Chondrocyte (in vitro differentiated cells): ENCODE measurements at places on chromosomes 1 and 21. TPM values are rescaled to one million over a fixed set of nuclear protein-coding genes. Genes with fewer than 3 reads are reported as not detected.
A peak's percentile ranks its signal among the peaks of the same experiment; 100 is the strongest.

Gene RPE65
- not detected in 3 replicates for total RNA-seq

GRCh38 chr21:21148514-21148913 lies 150.3 kb downstream of the NCAM2 start:
- DNase-seq = no peak

- no peak for DNase-seq
These were observed 1.2 kb upstream of the XPR1 start for GRCh38 chr1:180630408-180631193.

GRCh38 chr1:248918131-248918530 lies 12.1 kb downstream of the PGBD2 start:
- no peak for DNase-seq

Gene PLPPR4
- total RNA-seq = 0.77 to 1.5 TPM (median 0.92 TPM) in 3 replicates

Gene OR2L3
- total RNA-seq = not detected in 3 replicates

DNA sequence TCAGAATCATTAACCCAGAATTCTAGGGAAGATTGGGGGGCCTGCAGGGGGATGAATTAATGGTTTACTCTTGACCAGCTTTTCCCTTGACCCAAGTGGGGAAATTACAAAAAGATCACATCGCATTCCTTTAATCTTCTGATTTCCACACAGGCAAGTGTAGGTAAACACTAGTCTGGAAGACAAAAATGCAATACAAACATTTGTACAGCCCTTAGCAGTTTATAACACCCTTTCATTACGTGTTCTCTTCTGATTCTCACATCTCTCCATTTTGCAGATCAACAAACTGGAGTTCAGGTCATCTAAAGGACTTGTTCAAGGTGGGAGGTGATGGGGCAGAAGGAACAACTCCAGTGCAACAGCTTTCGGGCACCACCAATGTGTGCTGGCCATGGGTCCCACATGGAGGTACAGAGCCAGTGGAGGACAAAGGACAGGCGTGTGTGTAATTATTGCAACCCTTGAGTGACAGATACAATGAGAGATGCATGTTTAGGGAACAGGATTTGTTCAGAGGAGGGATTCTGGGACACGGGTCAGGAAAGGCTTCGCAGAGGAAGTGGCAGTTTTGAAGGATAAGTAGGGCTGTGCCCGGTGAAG lies 20.4 kb downstream of the ATF3 start:
- no peak for DNase-seq

Gene SLC44A3
- 1.5 to 2.5 TPM (median 2.2 TPM) in 3 replicates for total RNA-seq

GRCh38 chr1:208141610-208142192 lies 102.5 kb downstream of the PLXNA2 start:
- no peak for DNase-seq

DNA sequence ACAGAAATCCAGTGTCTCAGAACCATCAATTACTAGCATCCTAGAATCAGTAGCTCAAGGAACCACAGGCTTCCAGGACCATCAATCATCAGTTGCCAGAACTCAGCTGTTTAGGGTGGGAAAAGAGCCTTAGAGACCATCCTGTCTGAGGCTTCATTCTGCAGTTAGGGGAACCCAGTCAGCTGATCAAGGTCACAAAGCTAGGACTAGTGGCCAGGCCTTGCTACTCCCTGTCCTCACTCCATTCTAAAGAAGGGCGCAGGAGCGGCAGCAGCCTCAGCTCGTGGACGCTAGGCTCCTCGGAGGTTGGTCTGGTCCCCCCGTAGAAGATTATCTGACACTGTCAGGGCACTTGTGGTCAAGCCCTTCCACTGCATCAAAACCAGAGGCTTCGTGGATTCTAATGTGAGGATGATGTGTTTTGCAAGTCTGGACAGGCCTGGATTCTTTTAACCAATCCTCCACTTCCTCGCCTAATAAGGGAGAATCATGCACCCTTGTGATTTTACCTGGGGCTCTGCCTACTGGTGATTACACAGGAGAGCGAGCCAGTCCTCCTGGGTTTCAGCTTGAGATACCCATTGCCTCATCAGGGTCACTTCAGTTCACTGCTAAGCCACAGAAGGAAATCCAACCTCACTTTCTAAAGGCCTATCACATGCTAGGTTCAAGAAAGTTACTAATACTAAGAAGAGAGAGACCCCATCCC lies 41.7 kb upstream of the IFFO2 start:
- DNase-seq = no peak

GRCh38 chr1:35364741-35365140 lies 96.2 kb downstream of the ZMYM4 start:
- DNase-seq = no peak

Gene ASCL5
- total RNA-seq = 0.19 TPM in 1 of 3 replicates, not detected in the others

GRCh38 chr1:11682799-11683198 lies 1.9 kb upstream of the MAD2L2 start:
- DNase-seq = no peak

DNA sequence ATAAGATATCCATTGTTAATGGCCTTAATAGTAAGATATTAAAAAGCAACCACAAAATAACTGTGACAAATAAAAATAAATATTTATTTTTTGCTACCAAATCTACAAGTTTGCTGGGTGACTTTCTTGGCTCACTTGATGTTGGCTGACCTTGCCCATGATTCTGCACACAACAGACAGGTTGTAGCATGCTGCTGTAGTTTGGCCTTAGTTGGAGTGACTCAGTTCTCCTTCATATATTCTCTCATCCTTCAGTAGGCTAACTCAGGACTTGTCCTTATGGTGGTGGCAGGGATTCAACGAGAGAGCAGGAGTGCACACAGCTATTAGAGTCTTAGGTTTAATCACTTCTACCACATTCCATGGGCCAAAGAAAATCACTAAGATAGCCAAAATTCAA lies 437.9 kb downstream of the MRPL39 start:
- DNase-seq = no peak

Gene SLC30A2
- 0.12 TPM in 1 of 3 replicates, not detected in the others for total RNA-seq

DNA sequence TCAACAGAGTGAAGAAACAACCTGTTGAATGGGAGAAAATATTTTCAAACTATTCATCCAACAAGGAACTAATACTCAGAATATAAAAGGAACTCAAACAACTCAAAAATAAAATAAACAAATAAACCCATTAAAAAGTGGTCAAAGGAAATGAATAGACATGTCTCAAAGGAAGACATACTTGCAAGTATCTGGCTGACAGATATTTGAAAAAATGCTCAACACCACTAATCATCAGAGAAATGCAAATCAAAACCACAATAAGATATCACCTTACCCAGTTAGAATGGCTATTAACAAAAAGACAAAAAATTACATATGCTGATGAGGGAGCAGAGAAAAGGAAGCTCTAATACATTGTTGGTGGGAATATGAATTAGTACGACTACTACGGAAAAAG lies 38.2 kb downstream of the TNFSF4 start:
- DNase-seq = no peak

- DNase-seq = no peak
These were observed 132.7 kb downstream of the PLPP3 start for GRCh38 chr1:56446531-56447098.

DNA sequence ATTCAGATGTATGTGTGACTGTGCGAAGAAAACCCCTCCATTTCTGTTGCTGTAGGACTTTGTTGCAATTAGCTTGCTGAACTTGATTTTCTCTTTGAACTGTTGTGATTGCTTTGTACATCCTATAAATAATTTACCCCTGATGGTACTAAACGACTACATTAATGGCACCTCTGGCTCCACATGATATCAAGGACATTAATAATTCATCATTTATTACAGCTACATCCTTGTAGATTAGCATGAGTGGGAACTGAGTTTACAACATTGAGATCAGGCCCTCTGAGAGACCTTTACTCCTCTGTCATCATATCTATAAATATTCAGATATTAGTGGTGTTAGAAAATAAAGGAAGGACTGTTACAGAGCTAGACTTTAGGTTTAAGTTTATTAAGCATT lies 13.5 kb downstream of the LRIG2 start:
- no peak for DNase-seq

DNA sequence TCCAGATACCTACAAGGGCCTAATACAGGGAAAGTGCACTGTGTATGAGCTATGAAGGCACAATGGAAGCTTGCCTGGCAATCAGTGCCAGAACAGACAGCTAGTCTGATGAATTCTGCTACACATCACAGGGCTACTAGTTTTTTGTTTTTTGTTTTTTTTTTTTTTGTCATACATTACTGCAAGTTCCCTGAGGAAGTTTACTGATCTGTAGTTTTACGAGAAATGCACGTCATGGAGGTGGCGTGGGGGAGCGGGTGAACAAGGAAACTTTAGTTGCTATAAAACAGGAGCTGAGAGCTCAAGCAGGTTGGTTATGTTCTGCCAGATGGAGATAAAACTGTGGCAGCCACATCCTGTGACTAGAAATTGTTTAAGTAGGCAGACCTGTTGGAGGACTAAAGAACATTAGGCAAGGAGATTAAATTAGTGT lies 17.7 kb downstream of the PTPRC start:
- no peak for DNase-seq

Gene PLK3
- 24.2 to 30.0 TPM (median 29.0 TPM) in 3 replicates for total RNA-seq

Gene RIMS3
- 4.8 to 26.3 TPM (median 26.0 TPM) in 3 replicates for total RNA-seq

DNA sequence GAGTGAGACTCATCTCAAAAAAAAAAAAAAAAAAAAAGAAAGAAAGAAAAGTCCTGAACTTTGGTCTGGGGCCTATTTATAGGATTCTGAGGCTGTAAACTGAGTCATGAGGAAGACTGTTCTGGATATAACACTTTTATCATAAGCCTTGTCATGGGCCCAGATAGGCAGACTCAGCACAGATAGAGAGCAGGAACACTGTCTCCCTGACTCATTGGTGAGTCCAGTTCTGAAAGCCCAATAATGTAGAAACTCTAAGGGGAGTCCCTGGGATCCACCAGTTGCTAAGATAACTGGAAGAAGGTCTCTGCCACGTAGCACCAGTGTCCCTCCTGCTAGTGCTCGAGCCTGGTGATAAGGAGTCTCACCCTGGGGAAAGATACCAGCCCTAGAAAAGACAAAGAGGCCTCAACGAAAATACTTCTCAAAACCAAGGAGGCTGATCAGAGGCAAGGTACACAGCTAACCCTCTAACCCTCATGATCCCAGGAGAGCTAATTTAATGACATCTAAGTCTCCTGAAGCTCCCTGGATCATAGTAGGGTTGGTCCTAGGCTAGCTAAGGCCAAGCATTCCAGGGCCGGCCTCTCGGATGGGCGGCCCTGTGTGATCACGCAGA lies 43.5 kb downstream of the LPAR3 start:
- no peak for DNase-seq

Gene LMX1A
- not detected in 3 replicates for total RNA-seq

DNA sequence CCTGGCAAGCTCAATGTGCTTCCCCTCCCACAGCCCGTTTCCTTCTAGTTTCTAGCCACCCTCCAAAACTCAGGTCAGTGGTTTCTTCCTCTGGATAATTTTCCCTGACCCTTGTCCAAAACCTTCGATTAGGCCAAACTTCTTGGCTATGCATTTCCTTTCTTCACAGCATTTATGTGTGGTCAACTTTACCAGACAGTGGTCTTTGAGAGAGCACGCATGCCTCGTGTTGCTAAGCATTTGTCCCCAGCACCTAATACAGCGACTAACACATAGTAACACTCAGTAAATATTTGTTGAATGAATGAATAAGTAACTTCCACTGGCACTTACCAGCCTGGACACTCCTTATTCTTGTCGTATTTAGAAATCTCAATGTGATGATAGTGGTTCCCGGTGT lies 610.7 kb downstream of the PLPP3 start:
- no peak for DNase-seq

DNA sequence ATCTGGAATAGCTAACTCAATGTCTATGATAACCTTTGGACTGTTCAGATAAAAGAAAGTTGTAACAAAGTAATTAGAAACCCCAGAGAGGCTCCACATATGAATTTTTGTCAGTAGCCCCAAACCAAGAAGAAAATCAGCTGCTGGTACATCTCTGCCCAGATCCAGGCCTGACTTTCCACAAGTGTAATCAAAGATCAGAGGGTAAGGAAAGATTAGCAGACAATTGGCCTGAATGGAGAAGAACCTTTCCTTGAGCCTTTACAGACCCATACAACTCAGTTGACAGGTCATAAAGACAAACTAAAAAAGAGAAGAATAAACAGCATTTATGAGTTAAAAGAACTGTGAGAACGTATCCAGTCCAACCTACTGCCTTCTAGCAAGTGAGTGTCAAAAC lies 366.7 kb upstream of the PKN2 start:
- no peak for DNase-seq

Gene OR2T8
- not detected in 3 replicates for total RNA-seq

Gene PCP4L1
- total RNA-seq = 0.23 to 0.35 TPM in 2 of 3 replicates, not detected in the other

DNA sequence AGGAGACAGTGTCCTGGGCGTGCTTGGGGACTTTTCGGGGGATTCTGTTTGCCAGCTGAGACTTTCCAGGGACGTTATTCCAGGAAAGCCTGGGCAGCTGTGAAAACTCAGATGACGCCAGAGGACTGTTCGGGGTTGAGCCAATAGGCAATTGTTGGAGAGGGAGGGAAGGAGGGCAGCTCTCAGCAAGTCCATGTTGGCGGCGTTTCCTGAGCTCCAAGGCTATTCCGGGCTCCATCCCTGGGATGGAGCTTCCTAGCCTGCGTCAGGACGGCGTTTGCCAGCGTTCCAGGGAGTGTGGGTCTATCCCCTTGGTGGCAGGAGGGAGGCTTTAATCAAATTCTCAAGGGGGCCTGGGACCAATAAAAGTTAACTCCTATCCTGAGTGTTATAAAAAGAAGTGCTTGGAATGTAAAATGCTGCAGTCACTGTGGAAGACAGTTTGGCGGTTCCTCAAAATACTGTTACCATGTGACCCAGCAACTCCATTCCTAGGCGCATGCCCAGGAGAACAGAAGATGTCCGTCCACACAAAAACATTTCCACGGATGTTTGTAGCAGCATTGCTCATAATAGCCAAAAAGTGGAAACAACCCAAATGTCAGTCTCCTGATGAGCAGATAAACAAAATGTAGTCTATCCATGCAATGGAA lies 15.2 kb downstream of the SLC27A3 start:
- DNase-seq = peak; percentile 53

DNA sequence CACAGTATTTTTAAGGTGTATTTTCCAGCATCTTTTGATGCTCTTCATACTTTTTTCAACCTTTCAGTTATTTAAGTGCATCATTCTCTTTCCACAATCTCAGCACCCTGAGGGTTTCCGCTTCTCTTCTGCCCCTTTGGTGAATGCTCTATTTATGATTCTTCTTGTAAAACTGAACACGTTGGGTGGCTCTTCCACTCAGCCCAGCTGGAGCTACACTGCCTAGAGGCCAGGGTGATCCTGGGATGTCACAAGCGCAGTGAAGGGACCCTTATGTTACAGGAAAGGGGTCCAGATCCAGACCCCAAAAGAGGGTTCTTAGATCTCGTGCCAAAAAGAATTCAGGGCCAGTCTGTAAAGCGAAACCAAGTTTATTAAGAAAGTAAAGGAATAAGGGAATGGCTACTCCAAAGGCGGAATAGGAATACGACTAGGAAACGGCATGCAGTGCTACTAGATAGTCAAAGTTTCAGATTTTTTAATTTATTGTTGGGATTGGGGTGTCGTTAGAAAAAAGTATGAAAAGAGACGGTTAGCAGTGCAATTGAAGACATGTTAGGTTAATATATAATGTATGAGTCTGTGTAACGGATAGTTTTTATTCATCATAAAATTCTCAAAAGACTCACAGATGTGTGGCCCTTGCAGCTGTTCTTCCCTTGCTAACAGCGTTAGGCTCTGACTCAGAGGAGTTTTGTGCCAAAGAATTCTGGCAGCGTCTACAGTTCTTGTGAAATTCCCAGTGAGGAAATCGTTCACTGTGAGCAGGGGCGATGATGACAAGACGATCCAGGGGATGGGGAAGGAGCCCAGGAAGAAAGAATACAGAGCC lies 14.4 kb upstream of the ERVH48-1 start:
- DNase-seq = no peak

Gene CLCN6
- 20.7 to 22.2 TPM (median 21.7 TPM) in 3 replicates for total RNA-seq

- DNase-seq = no peak
These were observed 4.6 kb downstream of the ZNF281 start for GRCh38 chr1:200405264-200405663.
